ENCODE measurements at places on chromosomes 3 and 15.

DNA sequence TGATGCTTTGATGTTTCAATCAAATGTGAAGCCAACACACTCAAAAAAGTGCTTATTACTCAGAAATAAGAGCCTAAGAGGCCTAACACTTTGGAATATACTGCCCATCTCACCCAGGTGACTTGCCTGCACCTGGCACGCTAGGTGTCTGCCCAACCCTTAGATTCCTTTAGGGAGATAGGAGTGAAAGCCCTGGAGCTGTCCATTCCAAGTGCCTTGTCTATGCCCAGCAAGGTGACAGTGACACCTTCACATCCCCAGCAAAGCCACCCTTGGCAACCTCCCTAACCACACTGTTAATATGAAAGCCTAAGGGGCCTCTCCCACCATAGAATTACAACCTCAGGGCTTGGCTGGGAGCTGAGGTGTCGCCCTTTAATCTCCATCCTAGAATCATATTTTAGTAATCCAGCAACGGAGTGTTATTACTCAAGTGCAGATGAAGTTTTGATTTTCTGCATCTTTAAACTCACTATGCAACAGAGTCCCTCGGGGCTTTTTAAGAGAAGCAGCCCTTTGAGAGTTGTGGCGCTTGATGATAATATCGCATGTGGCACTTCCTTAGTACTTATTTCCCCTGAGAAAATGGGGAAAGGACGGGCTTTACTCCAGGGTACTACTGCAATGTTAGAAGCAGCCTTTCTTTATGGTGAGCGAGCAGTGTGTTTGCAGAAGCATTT lies 24.8 kb downstream of the ATP10A start:
- no peak for DNase-seq

GRCh38 chr3:72335458-72336095 lies 512.7 kb downstream of the SHQ1 start:
- no peak for DNase-seq

- DNase-seq: no peak
Measured at GRCh38 chr3:72426618-72427397, 421.4 kb downstream of the SHQ1 start.

- DNase-seq: no peak
Measured at GRCh38 chr3:147379651-147380050, 26.7 kb downstream of the ZIC4 start.

- no peak for DNase-seq
Measured at GRCh38 chr15:85491691-85492090, 111.3 kb downstream of the AKAP13 start.

All from suppressor macrophage treated with lipopolysaccharide for 1 hour (primary cell).